ENCODE measurements at places on chromosomes 1 and 21.

- DNase-seq: peak; percentile 61
Measured at GRCh38 chr1:204763773-204764427, 78.4 kb upstream of the LRRN2 start.

DNA sequence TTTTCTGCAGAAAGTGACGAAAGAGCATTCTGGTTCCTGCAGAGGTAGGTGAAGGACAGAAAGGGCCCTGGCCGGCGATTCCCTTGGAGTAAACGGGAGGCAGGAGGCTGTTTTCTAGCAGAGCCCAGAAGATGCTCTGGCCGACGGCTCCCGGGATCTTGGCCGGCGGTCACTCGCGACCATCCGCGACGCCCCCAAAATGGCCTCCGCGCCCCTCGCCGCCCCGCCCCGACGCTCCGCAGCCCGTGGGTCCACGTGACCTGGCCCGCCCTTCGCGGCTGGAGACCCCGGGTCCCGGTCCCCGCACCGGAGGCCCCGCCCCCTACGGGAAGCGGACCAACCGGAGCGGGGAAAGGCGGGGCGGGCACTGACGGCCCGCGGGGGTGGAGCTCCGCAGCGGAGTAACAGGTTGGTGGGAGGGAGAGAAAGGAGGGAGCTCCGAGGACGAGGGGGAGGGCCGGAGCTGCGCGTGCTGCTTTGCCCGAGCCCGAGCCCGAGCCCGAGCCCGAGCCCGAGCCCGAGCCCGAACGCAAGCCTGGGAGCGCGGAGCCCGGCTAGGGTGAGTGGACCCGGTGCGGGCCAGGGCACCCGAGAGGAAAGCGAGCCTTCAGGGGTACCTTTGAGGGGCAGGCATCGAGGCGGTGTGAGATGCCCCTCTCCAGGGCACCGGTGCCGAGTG lies at the start of gene CGN:
CGN (plus strand) TSS at position 431 of the 679 bp plus-strand sequence. CDS start 7,133 bp downstream, outside the sequence.
- peak; percentile 90 for DNase-seq

- no peak for DNase-seq
Measured at GRCh38 chr21:46126309-46127238, 28.7 kb downstream of the COL6A2 start.

- DNase-seq: no peak
Measured at GRCh38 chr1:211722277-211723175, 47.1 kb upstream of the NEK2 start.

DNA sequence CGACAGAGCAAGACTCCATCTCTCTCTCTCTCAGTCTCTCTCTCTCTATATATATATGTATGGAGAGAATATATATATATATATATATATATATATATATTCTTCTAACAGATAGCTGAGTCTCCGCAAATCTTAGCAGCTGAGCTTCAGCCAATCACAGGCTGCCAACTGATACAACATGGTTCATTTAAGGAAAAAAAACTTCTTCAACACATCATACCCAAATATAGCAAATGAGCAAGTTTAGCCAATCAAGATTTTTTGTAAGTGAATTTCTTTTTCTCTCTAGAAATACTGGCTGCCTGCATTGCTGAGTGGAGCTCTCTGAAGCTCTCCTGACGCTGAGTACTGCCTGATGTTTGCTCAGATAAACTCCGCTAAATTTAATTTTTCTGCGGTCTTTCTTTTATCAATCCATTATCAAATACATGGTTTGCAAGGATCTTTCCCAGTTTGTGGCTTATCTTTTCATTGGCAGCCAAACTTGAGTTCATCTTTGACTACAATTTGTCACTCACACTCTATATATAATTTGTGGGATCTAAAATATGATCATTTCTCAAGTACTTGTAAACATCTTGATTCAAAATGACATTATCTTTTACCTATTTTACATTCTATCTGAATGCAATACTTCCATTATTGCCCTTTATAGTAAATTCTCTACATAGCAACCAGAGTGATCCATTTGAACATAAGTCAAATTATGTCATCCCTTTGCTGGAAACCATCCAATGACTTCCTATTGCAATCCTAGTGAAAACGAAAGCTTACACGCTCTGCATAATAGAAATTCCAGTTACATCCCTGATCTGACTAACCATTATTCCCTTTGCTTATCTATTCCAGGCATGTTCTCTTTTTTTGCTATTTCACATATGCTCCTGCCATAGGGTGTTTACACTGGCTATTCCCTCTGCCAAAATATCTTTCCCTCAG lies 2131.7 kb downstream of the MRPL39 start:
- no peak for DNase-seq

DNA sequence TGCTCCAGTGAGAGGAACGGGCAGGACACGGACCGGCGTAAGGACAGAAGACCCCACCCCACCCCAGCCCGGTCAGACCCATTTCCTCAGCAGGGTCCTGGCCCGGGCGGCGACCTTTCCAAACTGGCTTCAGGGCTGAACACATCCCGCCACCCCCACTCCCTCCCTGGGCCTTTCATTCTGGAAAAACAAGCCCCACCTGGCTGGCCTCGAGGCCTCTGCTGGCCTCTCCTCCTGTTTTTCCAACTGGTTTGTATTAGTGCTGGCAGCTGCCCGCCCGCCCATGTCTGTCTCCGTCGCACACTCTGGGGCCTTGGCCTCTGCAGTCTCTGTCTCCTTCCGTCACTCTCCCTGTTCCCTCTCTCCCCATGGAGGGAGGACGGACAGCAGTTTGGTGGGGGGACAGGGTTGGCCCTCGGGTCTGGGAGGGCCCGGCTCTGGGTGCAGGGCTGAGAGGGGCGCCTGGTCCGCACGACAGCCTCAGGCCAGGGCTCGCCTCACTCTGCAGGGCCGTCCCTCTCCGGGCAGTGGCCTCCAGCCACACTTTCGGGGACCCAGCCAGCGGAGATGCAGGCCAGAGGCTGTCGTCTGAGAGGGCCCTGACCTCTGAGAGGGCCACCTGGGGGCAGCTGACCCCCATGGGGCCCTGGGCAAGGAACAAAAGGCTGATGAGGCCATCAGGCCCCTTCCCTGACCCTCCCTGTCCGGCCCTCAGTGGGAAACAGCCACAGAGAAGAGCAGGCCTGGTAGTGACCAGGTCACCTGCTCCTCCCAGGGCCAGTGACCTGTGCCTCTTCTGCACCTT lies 1.5 kb upstream of the MXRA8 start:
- DNase-seq: no peak

DNA sequence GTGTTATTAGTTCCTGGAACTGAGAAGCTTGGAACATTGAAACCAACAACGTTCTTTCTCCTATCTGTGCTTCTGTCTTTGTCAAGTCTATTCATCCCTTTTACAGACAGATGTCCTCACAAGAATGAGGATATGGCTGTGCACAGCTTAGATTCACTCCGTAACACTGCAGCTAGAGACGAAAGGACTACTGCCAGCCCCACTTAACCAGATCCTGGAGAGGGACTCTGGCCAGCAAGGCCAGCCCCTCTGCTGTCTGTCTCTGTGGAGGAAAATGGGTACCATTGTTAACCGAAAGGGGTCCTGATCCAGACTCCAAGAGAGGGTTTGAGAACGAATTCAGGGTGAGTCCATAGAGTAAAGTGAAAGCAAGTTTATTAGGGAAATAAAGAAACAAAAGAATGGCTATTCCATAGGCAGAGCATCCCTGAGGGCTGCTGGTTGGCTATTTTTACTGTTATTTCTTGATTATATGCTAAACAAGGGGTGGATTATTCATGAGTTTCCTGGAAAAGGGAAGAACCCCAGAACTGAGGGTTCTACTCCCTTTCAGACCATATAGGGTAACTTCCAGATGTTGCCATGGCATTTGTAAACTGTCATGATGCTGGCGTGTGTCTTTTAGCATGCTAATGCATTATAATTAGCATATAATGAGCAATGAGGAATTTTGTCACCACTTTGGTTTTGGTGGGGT lies 17.4 kb upstream of the USP24 start:
- no peak for DNase-seq

DNA sequence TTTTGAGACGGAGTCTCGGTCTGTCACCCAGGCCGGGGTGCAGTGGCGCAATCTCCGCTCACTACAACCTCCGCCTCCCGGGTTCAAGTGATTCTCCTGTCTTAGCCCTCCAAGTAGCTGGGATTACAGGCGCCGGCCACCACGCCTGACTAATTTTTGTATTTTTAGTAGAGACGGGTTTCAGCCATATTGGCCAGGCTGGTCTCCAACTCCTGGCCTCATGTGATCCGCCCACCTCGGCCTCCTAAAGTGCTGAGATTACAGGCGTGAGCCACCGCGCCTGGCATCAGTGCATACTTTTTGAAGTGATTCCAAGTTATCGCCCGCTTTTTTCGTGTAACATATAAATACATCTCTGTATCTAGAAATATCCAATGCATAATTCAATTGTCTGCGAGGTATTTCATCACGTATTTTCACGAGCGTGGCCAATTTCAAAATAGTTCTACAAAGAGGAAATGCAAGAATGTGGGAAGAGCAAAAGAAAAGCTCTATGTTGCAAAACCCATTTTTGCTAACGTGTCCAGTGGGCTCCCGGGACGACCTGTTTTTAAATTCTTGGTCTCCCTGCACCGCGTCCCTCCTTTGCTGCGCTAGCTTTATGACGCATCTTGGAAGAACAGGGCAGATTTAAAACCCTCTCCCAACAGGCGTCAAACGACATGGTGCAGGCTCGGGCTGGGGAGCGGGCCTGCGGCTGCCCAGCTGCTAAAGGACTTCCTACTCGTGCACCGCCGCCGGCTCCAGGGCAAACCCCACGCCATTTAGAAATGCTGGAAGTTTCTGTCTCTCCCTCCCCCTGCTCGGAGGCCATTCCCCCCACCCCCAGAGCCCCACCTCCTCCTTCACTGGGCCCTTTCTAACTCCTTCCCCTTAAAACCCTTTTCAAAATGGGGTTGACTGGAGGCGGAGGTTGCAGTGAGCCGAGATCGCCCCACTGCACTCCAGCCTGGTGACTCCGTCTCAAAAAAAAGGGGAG lies 923 bp upstream of the IFNGR2 start:
- DNase-seq: no peak

DNA sequence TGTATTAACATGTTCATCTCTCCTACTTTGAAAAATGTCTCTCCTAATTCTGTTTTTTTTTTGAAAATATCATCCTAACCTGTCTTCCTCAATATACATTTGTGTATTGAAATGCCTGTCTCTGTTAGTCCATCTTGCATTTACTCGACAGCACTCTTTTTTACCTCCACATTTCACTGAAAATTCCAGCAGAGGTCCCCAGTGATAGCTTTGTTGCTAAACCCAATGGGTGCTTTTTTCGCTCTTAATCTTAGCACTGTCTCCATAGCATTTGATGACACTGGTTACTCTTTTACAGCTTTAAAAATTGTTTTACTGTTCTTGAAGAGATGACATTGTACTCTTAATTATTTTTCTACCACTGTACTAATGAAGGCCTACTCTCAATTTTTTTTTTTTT lies 10.8 kb downstream of the OSBPL9 start:
- no peak for DNase-seq

Measured in caudate nucleus (tissue), 63 donors.